ENCODE measurements at places on chromosomes 5 and 9.
A peak's percentile ranks its signal among the peaks of the same experiment; 100 is the strongest.

DNA sequence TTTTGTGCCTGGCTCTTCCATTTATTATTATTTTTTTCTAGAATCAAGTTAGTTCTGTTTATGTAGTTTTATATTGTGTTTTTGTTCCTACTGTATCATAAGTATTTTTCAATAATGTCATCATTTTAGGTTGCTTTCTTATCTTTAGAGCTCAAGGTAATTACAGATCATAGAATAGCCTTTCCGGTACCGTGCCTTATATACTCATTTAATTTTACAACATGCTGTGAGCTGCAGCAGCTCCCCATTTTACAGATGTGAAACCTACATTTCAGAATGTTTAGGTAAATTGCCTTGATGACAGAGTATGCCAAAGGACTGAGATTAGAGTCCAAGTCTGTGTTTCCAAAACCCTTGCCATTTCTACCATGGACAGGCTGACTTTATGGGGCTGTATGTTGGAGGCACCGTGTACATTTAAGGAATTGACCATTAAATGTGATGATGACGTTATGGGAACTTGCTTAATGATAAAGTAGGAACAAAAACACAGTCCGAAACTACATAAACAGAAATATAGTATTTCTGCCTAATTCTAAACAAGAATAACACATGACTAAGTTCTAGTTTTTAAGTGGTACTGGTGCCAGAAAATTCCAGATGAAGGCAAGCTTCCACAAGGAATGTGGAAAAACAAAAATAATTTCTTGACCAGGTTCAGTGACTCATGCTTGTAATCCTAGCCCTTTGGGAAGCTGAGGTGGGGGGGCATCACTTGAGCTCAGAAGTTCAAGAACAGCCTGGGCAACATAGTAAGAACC lies 97.7 kb downstream of the IQGAP2 start:
- DNase-seq: no peak

DNA sequence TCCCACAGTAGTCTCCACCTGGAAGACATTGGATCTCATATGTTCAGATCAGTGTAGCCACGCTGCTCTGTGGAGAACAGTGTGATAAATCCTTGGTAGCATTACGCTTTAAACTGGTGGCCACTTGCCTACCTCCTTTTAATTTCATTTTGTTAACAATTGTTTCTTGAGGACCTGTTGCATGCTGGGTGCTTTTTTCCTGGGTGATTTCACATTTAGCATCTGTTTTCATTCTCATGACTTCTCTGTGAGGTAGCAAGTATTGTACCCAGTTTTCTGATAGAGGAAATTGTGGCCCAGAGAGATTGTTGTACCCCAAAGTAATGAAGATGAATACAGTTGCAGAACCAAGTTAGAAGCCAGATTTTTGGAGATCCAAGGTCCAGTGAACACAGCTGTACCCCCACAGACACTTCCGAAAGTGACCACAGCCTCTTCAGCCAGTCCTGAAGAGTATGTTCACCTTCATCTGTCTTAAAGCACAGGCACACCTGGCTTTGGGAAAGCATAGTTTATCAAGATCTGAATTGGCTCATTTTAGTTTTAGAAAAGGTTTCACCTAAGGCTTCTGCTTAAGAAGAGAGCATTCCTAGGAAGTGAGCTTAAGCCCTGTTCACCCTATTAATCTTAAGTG lies 75.2 kb downstream of the F2RL2 start:
- DNase-seq: no peak

DNA sequence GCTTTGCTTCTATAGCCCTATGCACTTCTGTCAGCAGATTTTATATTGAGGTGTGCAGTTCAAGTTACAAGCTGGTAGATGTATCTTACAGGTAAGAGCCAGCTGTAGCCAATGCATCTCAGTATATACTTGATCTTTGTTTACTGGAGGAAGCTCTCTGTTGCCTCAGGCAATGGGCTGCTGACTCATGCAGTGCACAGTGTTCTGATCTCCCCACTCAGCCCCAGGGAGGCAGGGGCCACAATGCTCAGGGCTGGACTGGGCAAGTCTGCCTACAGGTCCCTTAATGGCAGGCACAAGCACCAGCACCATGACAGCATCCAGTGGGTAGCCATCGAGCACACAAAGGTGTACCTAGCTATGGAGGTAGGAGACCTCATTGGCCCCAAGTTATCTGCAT lies 178.8 kb upstream of the CDH10 start:
- DNase-seq: no peak

- DNase-seq: peak; percentile 57
These were observed at the start of gene RABL6 for GRCh38 chr9:136807281-136808074. Gene RABL6 (plus strand): TSS chr9:136807948. CDS start chr9:136808197, 249 bp downstream.

DNA sequence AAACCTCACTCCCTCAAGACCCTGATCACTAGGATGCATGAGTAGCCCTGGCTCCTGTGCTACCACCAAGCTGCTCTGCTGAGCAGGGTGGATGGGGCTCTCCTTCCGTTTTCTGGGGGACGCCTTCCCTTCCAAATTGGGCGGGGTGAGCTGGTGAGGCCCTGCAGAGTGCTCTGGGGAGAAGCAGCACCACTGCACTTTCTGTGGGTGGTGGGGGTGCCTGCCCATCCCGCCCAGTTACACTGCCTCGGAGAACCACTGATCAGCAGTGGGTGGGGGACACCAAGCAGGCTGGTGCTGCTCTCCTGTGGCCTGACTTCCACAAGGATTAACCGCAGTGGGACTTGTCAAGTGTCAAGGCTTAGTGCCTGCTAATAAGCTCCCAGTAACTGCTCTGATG lies 19.0 kb downstream of the GFPT2 start:
- no peak for DNase-seq

GRCh38 chr5:127856292-127856691 lies 153.1 kb downstream of the CCDC192 start:
- DNase-seq: peak; percentile 20

- no peak for DNase-seq
These were observed 103.6 kb upstream of the PAM start for GRCh38 chr5:102651466-102651865.
